ENCODE measurements at places on chromosomes 11 and 22.
A peak's percentile ranks its signal among the peaks of the same experiment; 100 is the strongest.

- DNase-seq = peak; percentile 65
Measured at GRCh38 chr22:23984430-23984829, 4.5 kb downstream of the GSTT2 start.

DNA sequence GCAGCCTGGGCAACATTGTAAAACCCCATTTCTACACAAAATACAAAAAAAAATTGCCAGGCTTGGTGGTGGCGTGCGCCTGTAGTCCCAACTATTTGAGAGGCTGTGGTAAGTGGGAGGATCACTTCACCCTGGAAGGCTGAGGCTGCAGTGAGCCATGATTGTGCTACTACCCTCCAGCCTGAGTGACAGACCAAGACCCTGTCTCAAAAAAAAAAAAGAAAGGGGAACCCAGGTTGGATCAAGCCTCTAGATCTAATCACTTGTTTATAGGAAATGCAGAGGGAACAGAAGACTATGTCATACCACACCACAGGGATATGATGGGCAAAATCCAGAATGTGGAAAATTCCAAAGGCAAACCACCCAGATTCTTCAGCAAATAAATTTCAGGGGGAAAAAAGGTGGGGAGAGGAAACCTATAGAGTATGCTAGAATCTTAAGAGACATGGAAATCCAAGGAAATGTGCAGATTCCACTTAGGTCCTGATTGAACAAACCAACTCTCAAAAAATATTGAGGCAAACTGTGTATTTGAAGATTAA, 16.5 kb upstream of the MALAT1 start:
- no peak for DNase-seq

- DNase-seq = no peak
Measured at GRCh38 chr22:17712441-17712840, 61.8 kb downstream of the BID start.

- DNase-seq = no peak
Measured at GRCh38 chr22:35882211-35883030, 146.2 kb downstream of the RBFOX2 start.

DNA sequence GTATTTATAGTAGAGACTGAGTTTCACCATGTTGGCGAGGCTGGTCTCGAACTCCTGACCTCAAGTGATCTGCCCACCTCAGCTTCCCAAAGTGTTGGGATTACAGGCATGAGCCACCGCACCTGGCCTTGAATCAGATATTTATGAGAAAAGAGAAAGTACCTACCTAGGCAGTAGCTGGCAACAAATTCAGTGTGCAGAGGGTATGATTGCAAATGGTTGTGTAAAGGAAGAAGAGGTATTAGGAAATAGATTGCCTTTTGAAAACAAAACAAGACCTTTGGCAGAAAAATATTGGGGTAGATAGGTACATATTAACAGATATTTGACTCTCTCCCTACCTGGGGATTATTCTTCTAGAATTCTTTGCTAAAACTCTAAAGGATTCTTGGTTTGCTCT, 38.5 kb upstream of the LIN7C start:
- DNase-seq = no peak

DNA sequence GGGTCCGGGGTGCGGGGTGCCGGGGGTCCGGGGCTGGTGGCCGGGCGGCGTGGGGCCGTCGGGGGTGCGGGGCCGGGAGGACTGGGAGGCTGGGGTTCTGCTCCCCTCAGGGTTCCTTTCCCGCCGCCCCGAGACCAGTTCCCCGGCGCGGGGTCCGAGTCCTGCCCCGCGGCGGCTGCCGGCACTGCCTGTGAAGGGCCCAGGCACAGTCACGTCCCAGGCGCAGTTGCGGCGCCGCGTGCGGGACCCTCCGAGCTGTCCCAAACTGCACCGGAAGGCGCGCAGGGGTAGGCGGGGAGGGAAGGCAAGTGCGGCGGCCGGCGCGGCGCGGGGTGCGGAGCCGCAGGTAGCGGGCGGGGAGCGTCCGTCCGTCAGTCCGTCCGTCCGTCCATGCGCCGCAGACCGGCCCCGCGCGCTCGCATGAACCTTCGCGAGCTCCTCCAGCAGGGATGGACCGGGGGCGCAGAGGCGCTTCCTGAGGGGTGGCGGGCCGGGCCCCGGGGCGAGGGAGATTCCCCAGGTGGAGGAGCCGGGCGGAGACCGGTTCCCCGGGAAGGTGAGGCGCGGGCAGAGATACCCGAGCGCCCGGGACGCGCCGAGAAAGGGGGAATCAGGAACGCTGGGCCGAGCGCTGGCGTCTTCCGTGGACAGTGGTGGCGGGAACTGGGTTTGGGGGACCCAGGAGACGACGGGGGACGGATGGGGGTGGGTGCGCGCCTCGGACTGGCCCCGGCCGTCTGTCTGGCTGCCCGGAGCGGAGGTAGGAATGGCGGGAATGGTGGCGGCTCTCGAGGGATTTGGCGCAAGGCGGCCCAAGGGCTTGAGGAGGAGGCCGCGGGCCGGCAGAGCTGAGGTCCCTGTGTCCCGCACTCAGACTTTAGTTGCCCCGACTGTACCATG, 3.1 kb upstream of the ADORA2A start:
- no peak for DNase-seq

DNA sequence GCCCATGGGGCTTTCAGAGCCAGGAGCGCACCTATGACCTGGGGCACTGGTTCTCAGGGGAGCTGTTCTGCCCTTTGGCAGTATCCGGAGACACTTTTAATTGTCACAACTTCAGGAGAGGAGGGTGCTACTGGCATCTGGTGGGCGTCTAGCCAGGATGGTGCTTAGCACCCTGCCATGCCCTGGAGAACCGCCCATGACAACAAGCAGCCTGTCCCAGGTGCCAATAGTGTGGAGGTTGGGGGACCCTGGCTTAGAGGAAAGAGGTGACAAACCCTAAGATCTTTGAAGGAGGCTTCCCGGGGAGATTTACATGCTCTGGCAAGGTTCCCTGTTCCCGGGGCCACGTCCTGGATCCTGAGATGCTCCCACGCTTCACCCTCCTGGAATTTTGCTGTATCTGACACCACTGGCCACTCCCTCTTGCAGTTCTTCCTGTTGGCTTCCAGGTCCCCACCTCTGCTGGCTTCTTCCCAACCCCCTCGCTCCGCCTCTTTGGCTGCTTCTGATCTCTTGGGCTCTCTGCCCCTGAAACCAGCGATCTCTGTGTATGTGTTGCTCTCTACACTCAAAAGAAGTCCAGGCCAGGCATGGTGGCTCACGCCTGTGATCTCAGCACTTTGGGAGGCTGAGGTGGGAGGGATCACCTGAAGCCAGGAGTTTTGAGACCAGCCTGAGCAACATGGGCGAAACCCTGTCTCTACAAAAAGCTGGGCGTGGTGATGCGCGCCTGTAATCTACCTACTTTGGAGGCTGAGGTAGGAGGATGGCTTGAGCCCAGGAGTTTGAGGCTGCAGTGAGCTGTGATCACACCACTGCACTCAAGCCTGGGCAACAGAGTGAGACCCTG, 31.1 kb downstream of the FADS3 start:
- DNase-seq = peak; percentile 22

DNA sequence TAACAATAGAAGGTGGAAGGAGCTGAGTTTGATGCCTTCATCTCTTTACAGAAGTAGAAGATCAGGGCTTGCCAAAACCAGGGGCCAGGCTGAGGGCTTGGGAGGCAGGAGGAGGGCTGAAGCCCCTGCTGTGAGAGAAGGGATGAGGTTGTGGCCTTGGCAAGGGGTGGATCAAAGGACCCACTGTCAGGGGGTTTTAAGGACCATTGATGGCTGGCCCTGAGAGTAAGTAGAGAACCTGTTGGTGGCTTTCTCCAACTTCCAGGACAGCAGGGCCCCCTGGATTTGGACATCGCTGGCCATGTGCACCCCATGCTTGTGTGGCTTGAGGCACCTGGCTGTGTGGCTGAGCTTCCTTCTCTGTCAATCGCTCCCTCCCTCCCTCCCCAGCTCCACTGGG, 927.7 kb downstream of the TBC1D22A start:
- no peak for DNase-seq

GRCh38 chr11:17741487-17741886, 6.9 kb downstream of the KCNC1 start:
- no peak for DNase-seq

DNA sequence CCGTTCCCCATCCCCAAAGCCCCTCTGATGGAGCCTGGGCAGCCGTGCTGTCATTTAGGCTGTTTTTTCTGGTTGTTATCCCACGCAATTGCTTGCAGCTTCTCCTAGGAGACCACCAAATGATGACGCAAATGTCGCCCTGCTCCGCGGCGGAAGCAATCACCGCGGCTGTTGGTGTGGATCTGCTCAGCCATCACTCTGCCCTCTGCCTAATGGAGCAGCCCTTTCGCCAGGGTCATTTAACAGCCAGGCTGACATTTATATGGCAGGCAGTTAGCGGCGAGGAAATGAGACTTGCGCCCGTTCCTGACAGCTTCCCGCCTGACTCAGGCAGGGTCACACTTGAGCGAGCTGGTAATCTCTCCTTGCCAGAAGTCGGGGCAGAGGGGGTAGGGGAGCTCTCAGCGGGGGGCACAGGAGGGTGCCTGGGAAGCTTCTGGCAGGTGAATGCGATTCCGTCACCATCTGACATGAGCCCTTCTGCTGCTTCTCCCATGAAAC, 97.9 kb upstream of the RTL6 start:
- DNase-seq = no peak

Data from Calu3 (cell line).